ENCODE measurements at places on chromosomes 3 and 15. TPM values are rescaled to one million over a fixed set of nuclear protein-coding genes. Genes with fewer than 3 reads are reported as not detected.

DNA sequence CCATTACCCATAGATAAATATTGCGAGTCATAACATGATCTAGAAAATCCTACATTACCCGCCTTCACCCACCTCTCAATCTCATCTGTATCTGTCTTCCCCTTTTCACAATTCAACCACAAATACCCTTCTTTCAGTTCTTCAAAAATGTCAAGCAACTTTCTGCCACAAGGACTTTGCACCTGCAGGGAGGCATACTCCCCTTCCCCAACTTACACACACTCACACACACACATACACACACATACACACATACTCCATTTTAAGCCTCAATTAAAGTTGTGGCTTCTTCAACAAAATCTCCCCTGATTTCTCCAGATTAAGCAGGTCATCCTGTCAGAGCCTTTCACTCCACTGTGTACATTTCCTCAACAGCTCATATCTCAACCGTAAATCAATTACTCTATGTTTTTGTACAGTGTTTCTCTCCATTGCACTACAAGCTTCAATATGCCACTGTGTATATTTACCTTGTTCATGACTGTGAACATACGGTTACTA, 33.1 kb upstream of the CCDC50 start:
- DNase-seq = no peak

The PLA1A gene
- 7.3 TPM for polyA plus RNA-seq

DNA sequence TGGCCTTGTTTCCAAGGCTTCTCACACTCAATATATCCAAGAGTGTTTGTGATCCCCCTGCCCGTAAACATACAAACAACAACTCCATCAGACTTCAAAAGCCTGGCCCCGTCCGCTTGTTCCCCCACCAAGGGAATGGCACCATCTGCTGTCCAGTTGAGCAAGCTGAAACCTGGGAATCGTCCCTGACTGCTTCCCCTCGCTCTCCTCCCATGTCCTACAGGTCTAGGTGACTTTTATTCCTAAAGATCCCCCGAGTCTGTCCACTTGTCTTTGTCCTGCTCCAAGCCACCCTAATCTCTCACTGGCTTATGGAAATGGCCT, 27.9 kb upstream of the FAM174B start:
- peak; percentile 35 for DNase-seq

The INSYN1 gene
- polyA plus RNA-seq = 12.6 TPM

GRCh38 chr3:94225148-94225865, 162.4 kb downstream of the NSUN3 start:
- no peak for DNase-seq
